ENCODE measurements at places on chromosomes 3 and 15.
A peak's percentile ranks its signal among the peaks of the same experiment; 100 is the strongest.

DNA sequence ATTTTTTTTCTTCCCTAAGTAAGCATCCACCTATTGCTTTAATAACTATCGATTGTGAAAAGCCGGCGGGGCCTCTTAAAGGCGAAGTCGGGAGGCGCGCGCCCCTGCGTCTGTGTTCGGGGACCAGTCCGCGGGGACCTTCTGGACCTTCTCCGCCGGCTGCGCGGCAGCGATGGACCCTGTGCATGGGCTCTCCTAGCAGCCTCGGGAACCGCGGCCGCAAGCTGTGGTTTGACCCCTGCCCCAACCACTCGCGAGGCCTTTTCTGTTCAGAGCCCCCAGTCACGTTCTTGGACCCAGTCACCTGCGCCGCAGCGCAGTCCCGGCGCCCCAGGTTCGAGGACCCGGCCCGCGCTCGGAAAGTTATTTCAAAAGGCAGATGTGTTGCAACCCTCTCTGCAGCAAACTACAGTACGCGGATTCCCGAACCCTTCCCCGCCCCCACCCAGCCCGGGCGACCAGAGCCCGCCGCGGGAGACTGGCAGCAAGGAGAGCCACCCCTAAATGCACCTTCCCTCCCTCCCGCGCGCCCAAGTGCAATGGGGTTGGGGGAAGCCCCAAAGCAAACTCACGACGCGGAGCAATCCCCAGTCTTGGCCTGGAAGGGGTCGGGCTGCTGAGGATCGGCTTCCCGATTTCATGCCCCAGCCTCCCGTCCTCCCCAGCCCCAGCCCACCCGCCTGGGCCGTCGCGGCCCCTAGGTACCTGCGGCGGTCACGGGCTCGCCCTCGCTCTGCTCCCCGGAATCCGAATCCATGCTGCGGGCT is 684 bp downstream of the TNFAIP8L3 start:
- no peak for DNase-seq

GRCh38 chr15:46126581-46126980 is 491.8 kb downstream of the SQOR start:
- DNase-seq = no peak

- DNase-seq = peak; percentile 6
Observed at GRCh38 chr15:40106203-40107161, 2.2 kb downstream of the BMF start.

DNA sequence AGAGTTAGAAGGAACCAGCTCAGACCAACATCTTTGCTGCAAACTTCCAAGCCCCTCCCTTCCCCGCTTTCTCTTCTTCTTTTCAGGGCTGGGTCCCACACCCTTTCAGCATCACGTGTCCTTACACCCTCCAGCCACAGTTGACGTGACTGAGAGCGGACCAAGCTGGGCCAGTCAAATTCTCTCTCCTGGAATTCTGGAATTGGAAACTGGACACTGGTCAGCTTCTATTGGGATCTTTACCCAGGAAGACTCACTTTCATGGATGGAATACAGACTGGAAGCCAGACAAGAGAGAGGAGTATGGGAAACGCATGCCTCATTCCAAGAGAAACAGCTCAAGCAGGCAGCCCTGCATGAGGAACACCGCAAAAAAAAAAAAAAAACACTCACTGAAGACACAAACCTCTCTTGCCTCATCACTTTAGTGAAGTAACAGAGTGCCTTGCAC is 12.4 kb upstream of the TPM1 start:
- no peak for DNase-seq

GRCh38 chr3:8507496-8507895 is 5.9 kb downstream of the LMCD1 start:
- DNase-seq = no peak

DNA sequence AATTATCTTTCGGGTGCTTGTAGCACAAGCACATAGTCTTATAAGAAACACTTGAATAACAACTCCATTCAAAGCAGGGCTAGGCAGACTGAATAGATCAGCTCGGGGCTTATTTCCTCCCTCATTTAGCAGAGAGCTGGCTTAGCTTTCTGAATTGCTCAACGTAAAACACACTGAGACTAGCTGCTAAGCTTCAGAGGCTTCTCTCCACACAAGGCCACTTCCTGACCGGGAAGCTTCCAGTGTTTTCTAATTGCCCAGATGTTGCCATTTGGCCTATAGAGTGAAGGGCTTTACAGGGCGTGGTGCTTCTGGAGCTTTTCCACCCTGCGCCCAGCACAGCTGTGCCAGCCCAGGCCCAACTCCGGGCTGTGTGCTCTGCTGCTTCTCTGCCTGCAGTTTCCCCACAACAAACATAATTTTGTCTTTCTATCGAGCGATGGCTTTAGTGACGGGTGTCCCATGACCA is 16.6 kb downstream of the FAM240A start:
- no peak for DNase-seq

- no peak for DNase-seq
Observed at GRCh38 chr3:27293939-27294338, 75.2 kb downstream of the NEK10 start.

GRCh38 chr3:99704417-99704816 is 66.0 kb downstream of the COL8A1 start:
- no peak for DNase-seq

DNA sequence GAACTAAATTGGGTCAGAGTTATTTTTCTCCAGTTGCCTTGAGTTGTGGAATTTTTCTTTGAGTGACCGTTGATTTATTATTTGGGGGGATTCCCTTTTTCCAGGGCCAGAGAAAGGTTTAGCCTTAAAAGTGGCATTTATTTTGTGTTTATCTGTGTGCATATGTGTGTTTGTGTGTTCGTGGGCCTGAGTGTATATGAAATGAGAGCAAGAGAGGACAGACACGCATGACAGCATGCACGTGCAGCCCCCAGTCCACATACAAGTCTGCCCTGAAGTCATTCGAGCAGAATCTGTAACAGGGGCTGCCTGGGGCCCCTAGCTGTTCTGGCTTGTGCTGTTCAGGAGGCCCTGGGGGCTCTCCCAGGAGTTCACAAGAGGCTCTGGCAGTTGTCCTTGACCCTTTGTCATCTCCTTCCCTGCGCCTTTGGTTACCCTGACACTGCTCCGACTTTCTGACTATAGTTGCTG is 18.3 kb upstream of the TRAK1 start:
- no peak for DNase-seq

DNA sequence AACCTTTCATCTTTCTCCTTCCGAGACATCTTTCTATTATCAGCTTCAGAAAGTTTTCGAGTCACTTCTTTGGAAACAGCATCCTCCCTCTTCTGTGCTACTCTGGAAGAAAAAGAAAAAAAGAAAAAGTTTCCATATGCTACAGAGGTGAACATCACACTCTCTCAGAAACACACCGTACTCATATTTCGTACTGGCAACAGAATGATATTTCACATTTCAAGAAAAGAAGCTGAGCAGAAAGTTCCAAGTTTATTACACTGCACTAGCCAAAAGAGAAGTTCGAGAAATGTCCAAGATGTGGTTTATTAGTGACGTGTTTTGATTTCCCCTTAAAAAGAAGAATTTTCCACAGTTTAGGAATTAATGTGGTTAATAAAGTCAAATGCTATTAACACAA is 6.0 kb downstream of the SSR3 start:
- no peak for DNase-seq

DNA sequence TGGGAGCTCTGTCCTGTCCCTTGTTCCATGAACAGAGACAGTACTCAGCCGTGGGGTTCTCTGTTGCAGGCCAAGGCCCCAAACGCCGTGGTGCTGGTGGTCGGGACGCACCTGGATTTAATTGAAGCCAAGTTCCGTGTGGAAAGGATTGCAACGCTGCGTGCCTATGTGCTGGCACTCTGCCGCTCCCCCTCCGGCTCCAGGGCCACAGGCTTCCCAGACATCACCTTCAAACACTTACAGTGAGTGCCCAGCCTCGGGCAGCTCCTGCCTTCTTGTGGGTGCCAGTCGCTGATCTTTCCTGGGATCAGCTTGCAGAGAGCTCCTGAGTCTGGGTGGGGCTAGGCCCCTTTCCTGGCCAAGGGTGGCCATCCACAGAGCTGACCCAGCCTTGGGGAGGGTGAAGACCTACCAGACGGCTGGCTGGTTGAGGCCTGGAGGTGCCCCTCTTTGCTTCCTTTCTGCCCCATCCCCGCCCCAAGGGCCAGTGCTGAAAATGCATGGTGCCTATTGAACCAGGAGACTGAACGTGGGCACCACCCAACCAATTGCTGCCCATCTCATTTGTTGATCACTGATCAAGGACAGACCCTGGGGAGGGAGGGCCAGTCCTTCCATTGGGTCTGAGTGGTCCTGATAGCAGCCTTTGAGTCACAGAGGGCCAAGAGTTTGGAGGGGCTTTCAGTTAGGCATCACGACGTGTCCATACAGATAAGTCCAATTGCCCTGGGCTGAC is 106.9 kb downstream of the LRRK1 start:
- DNase-seq = no peak

DNA sequence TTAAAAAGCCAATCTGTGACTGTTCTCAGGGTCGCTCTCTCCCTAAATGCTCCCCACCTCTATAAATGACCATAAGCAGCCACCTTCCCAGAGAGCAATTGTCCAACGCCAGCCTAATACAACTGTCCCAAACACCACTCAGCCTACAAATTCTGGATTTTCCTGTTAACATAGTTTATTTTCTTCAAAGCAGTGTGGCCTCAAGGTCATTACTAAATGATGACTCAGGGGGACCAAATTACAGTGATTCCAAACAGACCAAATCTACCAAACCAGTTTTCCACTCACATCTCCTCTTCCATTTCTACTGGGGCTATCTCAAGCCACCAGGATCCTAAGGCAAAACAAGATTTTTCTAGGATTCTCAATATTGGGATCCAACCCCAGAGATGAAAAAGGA is 22.5 kb downstream of the HEXA start:
- DNase-seq = no peak

GRCh38 chr3:187211532-187212195 is 14.4 kb downstream of the RTP1 start:
- DNase-seq = no peak

DNA sequence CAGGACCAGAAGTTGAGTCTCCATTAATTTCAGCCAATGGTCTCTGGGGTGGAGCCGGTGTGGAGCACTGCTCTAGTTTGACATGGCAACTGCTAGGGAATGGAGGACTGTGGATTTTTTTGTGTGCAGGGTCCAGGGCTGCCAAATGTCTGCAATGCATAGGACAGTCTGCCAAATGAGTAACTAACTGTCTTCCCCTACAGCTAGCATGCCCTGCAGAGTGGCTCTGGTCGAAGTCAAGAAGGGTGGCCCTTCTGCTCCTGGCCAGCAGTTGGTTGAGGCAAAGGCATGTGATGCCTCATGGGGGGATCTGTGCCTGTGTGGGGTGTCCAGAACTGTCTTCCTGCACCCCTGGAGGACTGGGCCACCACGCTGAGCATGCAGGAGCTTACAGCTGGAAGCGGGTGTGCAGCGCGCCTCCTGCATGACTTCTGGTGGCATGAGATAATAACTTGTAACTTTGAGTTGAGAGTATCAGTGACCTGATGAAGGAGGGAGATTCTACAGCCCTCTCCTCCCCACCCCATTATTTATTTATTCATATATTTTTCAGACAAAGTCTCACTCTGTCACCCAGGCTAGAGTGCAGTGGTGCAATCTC is 4.6 kb downstream of the TPRA1 start:
- no peak for DNase-seq

- no peak for DNase-seq
Observed at GRCh38 chr3:151144016-151144415, 58.6 kb downstream of the MED12L start.

GRCh38 chr3:120496278-120497002 is 45.6 kb upstream of the FSTL1 start:
- DNase-seq = no peak

DNA sequence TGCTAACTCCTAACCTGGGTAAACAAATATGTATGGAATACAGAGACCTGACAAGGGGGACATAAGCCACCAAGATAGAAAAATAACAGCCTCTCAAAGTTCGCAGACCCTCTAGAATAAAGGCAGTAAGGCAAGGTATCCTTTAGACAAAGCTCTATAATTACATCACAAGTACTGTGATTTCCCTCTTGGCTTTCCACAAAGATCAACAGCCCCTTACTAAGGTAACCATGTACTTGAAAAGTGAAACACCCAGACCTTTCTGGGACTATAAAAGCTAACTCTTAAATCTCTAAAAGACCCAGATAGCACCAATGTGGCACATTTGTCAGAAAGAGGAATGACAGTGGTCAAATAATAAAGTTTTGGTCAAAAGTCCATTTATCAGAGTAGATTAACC is 51.9 kb downstream of the TBL1XR1 start:
- DNase-seq = no peak

- DNase-seq = no peak
Observed at GRCh38 chr3:194860725-194861124, 175.0 kb downstream of the FAM43A start.

DNA sequence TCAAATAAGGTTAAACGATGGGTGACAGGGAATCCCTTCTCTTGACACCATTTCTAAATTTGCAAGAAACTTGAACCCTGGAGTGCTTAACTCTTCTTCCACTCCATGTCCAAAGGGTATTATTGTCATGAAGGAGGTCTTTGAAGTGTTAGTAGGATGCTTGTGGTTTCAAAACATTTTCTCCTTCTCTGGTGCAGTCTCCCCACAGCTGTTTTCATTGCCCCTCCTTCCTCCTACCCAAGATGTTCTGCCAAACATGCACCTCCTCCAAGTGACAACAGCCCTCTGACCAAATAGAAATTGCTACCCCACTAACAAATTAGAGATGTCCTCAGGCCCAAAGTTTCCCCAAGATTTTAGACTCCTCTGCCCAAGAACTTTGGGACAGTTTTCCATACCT is 151.4 kb downstream of the POLR2M start:
- DNase-seq = no peak

- DNase-seq = no peak
Observed at GRCh38 chr3:18446149-18446825, 21.1 kb upstream of the SATB1 start.

DNA sequence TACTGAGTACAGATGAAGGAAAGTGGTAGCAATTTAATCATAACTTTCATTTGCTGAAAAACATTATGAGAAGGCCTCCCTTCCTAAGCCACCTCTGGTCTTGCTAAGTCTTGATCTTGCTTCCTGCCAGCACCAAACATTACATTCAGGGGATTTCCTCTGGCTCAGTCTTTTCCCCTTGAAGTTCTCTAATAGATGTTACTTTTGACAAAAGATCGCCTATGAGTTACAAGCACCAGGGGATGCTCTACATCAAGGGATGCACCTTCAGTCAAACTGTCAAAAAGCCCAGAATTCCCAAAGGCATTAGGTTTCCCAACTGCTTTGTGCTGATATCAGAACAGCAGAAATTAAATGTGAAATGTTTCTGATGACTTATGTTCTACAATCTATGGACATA is 47.3 kb downstream of the AQP9 start:
- no peak for DNase-seq

DNA sequence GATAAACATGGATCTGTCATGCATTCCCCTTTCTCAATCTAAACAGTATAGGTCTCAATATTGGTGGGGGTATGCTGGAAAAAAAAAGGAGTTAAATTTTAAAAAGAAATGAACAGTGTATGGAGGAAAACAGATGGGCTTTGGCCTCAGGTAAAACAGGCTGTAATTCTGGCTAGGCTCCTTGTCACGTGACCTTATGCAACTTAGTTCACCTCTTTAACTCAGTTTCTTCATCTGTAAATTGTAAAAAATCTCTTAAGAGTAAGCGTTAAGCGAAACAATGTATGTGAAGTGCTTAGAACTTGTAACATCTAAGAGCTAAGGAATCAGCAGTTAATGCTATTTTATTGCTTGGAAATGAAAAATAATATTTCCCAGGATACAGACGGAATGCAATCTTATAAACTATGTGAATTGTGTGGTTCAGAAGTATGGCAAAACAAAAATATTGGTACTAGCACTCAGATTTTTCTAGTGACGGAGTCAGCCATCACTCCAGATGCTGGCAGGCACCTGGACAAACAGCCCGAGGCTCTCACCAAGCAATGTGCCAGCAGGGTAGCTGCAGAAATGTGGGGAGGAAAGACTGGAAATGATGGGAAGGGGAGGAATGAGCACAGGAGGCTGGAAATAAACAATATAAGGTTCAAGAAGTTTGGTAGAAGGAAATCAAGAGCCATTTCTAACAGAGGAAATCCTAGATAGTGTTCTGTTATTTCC is 172.8 kb downstream of the USP13 start:
- DNase-seq = no peak
